ENCODE measurements at places on chromosomes 11 and 22. TPM values are rescaled to one million over a fixed set of nuclear protein-coding genes. Genes with fewer than 3 reads are reported as not detected.

Gene ZC3H7B
- 124 TPM for total RNA-seq

Gene FOSL1
- total RNA-seq, result 4.2 TPM

Gene L3MBTL2
- total RNA-seq, result 15.3 TPM

Gene CHST1
- total RNA-seq, result not detected

Gene OR10A3
- 0.10 TPM for total RNA-seq

Data from renal cortical epithelial cell (primary cell).